ENCODE measurements at places on chromosomes 13 and 19. TPM values are rescaled to one million over a fixed set of nuclear protein-coding genes. Genes with fewer than 3 reads are reported as not detected.

Gene PGLYRP1
- not detected for total RNA-seq

DNA sequence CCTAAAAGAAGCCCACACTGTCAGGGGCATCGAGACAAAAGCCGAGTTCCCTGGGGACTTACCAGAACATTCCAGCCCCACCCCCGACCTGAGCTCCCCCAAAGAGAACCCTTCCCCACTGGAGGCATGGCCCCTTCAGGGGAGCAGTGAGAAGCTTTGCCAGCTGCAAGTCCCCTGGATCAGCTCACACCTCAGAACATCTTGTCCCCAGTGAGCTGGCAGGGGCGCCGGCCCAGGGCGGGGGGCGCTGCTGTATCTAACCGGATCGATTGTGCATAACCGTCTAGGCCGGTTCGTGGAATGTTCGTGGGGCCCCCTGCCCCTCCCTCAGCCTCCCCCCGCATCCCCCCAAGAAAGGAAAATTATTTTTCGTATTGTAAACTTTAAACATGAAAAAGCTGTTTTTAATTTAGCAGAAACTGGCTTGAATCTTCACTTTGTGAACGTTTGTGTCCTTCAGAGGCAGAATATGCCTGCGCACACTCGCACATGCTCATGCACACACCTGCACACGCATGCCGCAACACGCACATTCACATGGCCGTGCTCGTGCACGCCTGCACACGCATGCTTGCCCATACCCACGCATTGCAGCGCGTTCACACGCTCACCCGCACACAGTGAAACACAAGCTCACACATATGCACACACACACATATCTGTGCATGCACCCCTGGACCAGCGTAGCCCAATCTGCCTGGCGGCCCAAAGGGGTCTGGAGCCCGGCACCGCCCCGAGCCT is 12.0 kb upstream of the CRTC1 start:
- no peak for DNase-seq

GRCh38 chr13:33167491-33167890 is 118.1 kb downstream of the STARD13 start:
- DNase-seq = no peak

DNA sequence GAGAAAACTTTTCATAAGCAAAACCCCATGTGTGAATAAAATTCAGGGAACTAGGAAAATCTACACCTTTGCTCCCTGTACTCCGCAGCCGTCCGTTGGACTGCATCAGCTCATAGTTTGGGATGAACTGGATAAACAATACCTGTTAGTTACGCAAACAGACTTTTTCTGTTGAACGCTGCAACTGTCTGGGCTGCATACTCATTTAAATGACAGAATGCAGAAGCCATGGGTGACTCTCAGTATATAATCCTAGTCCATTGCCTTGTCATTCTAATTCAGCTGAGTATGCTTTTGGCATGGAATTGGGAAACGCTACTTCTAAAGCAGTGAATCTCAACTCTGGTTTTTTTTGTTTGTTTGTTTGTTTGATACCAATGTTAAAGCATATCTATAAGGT is 151.6 kb downstream of the SLITRK1 start:
- DNase-seq = no peak

- DNase-seq = no peak
These were observed 231.0 kb downstream of the MYO16 start for GRCh38 chr13:108860418-108860817.

DNA sequence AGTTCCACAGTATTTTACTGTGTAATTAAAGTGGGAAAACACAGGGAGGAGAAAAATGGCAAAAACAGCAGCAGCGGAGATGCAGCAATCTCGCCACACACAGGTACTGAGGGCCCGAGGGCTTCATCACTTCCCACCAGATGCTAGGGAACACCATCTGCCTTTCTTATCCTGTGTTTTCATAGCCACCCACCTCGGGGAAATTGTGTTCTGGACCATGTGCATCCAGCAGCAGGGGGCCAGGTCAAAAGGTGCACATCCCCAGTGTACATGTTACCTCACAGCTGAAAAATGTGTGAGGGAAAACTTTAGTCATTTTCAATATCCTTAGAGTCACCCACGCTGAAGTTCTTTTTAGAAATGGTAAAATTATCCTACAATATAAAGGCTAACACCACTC is 30.2 kb downstream of the PDCD5 start:
- no peak for DNase-seq

GRCh38 chr19:12095111-12095790 is 30.7 kb downstream of the ZNF844 start:
- DNase-seq = no peak

- no peak for DNase-seq
These were observed 29.8 kb downstream of the ARHGAP35 start for GRCh38 chr19:46890423-46891170.

GRCh38 chr13:103663996-103664395 is 597.8 kb upstream of the SLC10A2 start:
- no peak for DNase-seq

Gene ZNF878
- total RNA-seq = 1.6 TPM

DNA sequence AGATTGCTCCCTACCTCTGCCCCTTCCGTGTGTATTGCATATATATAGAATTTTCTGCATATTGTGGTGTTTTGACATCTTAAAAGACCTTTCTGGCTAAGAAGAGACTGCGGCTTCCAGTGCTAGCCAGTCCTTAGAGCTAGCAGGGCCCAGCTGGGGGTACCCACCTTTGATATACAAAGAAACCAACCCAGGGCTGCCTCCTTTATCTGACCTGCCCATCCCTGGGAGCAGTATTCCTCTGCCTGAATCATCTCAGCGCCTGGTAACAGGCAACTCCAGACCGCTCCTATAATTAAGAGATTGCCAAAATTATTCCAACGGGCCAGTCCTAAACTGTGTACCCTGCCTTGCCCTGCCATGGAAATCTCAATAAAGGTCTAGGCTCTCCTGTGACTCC is 186.3 kb upstream of the RNF113B start:
- DNase-seq = no peak

- DNase-seq = peak; percentile 73
These were observed 47.4 kb upstream of the TMTC4 start for GRCh38 chr13:100721885-100722512.

DNA sequence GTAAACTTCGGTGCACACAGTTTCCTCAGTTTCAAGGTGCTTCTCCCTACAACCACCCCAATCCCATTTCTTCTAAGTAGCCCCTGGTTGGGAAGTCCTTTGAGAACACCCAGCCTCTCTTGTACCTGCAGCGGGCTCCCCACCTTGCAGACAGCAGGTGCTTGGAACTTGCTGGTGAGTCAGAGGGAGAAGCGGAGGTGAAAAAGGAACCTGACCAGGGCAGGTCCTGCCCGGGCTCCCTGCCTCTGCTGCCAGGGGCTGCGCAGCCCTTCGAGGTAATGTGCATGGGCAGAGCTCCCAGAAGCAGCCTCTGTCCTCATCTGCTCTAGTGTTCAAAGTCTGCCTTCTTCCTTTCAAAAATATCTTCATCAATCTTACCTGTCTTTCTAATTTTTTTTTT is 274.0 kb upstream of the SOX1 start:
- no peak for DNase-seq

GRCh38 chr19:47210689-47211316 is 20.2 kb downstream of the BBC3 start:
- DNase-seq = peak; percentile 72

- DNase-seq = no peak
These were observed 10.2 kb upstream of the CCDC97 start for GRCh38 chr19:41299755-41300089.

- peak; percentile 98 for DNase-seq
These were observed at the start of gene TIMM13 for GRCh38 chr19:2427429-2428320. TIMM13 (minus strand) TSS chr19:2427586; CDS start chr19:2427533, 53 bp downstream.

- no peak for DNase-seq
These were observed 231.6 kb downstream of the SPRY2 start for GRCh38 chr13:80109303-80109702.

Gene STOML3
- total RNA-seq = not detected

DNA sequence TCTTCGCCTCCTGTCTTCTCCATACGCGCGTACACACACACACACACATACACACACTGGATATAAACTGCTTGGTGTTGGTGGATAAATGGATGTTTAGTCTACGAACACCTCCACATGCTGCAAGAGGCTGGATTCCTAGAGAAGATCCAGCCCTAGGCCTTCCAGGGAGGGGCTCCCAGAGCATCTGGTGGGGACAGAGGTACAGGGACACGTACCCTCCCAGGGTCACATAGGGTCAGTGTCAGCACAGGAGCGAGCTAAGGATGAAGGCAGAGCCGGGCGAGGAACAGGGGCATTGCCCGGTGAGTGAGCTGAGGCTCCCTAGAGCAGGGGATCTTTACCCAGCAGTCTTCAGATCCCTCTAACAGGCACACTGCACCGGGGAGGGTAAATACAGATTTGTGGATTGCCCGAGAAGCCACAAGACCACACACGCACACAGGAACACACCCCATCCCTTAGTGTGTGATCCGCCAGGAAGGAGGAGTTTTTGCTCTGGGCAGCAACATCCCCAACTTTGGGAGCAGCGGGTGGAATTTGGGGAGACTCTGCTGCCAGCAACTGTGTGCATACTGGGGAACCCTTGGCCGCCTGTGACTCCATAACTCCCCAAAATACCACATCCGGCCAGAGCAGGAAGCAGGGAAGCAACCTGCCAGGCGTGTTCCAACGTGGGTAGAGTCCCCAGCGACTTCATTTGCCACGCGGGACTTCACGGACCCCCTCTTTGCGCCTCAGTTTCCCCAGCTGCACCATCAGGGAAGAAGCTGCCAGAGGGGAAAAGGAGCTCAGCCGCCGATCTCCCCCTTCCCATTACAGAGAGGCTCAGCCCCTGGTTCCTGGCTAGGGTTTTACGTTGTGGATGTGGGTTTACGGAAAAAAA is 5.8 kb upstream of the TLE2 start:
- no peak for DNase-seq

Gene ADPRHL1
- total RNA-seq = 20.7 TPM

DNA sequence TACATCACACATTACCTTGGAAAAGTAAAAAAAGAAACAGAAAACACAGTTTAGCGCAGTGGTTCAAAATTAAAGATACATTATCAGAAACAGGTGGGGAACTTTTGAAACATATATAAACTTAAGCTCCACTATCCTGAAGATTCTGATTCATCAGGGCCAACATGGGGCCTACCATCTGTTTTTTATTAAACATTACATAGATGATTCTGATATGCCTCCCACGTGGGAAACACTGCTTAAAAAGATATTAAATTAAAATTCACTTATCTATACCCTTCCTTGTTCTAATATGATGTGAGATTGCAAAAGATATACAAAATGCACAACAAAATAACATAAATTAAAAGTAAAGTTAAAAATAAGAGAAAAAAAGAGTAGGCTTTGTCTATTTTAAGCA is 125.0 kb downstream of the VWA8 start:
- DNase-seq = no peak

Gene BCL3
- 2.4 TPM for total RNA-seq

DNA sequence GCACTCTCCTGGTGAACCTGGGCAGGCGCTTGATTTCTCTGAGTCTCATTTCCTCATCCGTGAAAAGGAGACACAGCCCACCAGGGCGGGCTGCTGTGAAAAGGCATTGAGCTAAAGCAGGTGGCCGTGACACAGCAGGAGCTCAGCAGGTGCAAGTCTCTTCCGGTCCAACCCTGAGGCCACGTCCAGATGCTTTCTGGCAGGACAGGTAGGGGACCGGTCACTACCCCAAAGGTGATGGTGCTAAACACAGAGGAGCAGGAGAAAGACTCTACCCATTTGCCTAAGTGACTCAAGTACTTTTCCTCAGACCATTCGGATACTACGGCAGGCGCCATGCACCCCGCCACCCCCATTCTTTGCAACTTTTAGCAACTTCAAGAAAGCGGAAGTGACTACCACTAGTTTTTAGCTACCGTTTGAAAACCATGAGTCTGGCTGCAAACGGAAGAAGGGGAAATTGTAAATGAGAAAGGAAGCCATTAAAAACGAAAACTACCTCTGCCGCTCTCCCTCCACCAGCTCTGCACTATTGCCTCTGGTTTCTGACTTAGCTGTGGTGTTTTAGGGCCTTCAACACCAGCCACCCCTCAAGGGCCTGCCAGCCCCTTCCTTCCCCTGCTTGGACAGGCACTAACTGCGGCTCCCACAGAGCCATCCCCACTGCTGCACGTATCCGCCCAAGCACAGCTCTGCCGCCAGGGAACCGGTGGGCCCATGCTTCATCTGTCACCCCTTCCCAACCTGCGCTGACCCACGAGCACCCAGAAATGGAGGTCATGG is 4.8 kb downstream of the PPP6R1 start:
- DNase-seq = no peak

- no peak for DNase-seq
These were observed 45.8 kb downstream of the CAPN12 start for GRCh38 chr19:38698225-38699026.

- no peak for DNase-seq
These were observed 24.9 kb downstream of the ARHGEF7 start for GRCh38 chr13:111139873-111140561.

DNA sequence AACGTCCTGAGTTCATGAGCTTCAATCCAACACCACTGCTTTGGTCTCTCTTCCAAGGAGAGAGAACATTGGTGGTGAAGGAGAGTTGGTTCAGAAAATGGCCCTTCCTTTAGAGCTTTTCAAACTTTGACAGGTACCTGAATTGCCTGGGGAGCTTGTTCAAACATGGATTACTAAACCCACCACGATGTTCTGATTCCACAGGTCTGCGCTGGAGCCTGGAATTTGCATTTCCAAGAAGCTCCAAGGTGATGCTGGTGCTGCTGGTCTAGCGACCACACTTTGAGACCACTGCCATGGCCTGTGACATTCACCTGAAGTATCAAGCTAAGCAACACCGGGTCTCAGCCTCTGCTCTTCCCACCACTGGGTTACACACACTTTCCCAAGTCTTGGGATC is 60.2 kb downstream of the GSX1 start:
- DNase-seq = no peak

DNA sequence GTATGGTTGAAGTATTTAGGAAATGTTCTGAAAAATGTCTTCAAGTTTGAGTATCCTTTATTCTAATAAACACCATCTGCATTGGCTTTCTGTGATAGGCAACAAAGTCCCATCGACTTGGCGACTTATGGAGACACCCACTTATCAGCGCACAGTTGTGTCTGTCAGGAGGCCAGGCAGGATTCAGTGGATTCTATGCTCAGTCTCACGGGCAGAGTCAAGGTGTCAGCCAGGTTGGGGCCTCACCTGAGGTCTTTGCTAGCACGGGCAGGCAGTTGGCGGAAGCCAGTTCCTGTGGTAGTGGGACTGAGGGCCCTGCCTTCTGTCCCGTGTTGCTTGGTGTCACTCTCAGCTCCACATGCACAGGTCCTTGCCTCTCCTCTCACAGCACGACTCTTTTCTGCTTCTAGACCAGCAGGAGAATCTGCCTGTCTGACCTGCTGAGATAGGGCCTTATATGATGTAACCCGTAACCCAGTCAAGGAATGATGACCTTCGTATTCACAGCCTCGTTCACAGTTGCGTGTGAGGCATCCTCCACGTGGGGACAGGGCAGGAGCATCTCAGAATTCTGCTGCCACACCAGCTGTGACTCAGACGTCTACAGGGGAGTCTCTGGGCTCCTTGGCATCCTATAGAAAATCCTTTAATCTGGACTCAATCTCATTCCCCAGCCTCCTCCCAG is 10.0 kb downstream of the CUL4A start:
- no peak for DNase-seq

- no peak for DNase-seq
These were observed 1.1 kb downstream of the GJA3 start for GRCh38 chr13:20159646-20160305.
